ENCODE measurements at places on chromosomes 4 and X. TPM values are rescaled to one million over a fixed set of nuclear protein-coding genes. Genes with fewer than 3 reads are reported as not detected.

The MEPE gene
- not detected for total RNA-seq

The F9 gene
- not detected for total RNA-seq

The HEPH gene
- total RNA-seq: not detected

The GPC3 gene
- total RNA-seq: 0.43 TPM

The C4orf50 gene
- total RNA-seq: not detected

The BTK gene
- 0.47 TPM for total RNA-seq

The GPR34 gene
- total RNA-seq: not detected

The FAM47E gene
- total RNA-seq: not detected

The OCIAD2 gene
- 59.7 TPM for total RNA-seq

The ODAPH gene
- total RNA-seq: not detected

The ANKRD50 gene
- total RNA-seq: 0.74 TPM

The MAGEC2 gene
- total RNA-seq: not detected
